ENCODE measurements at places on chromosomes 4 and X. TPM values are rescaled to one million over a fixed set of nuclear protein-coding genes. Genes with fewer than 3 reads are reported as not detected.

Gene TMEM255A
- total RNA-seq: 0.51 TPM

DNA sequence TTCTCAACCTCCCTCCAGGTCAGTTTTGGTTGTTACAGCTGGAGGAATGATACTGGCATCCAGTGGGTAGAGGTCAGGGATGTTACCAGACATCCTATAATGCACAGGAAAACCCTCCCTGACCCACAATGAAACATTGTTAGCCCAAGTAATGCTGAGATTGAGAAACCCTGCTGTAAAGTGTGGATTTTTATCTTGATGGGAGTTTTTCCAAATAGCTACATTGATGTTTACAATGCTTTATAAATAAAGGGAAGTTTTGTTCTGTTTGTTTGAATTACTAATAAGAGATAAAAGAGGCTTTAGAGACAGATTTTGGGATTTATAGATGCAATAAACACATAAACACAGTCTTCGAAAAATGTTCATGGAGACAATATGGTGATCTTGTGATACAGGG, 194.0 kb upstream of the NUDT6 start:
- no peak for DNase-seq

- no peak for DNase-seq
Measured at GRCh38 chr4:98352396-98352795, 91.2 kb downstream of the RAP1GDS1 start.

DNA sequence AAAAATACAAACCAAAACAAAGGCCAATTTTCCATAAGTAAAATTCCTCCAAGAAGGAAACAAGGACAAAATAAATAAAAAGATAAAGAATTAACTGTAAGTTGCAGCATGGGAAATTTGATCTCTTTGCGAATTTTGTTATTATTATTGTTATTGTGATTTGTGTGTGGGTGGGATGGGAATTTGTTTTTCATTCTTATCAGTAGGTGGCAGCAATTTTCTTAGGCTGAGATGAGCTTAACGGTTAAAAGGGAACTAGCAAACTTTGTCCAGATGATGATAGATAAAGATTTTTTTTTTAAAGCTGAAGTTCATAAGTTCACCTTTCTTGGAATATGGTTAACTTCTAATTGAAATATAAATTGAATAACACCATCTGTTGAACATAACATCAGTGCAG, 83.2 kb upstream of the IL1RAPL2 start:
- DNase-seq: no peak

DNA sequence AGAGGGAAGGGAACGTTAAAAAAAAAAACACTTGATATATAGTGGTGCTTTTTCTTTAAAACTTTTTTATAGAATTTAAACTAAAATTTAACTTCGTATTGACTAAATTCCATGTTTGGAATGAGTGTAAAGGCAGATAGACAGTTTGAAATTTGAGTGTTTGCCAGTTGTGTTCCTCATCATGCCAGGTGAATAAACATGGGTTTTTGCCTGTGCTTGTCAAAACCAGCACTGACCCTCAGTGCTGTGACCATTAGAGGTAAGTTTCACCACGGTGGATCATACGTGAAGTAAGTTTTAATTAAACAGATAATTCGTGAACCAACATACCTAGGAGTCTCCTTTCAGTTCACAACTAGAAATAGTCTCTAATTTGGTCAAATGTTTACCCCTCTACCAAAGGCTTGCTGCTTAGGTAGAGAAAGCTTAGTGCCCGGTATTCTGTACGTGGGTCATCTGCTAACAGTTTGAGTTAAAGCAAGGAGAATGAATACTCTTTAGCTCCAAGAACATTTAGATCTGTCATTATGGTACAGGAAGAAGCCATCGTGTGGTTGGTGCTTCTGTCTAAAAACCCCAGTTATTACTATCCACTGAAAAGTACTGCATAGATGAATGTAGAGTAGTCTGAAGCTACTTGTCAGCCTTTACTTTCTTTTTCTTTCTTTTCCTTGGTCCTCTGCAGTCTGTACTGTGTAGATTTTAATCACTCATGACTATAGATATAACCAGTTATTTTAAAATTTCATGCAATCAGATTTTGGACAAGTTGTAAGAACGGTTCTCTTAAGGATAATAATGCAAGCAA, 32.7 kb downstream of the KIAA0232 start:
- DNase-seq: no peak

Gene FREM3
- not detected for total RNA-seq

Gene GYG2
- 107 TPM for total RNA-seq

GRCh38 chr4:127256500-127256899, 376.3 kb upstream of the INTU start:
- no peak for DNase-seq

Gene DMD
- total RNA-seq: 23.2 TPM

- no peak for DNase-seq
Measured at GRCh38 chrX:153794897-153795816, 689 bp downstream of the SSR4 start.

DNA sequence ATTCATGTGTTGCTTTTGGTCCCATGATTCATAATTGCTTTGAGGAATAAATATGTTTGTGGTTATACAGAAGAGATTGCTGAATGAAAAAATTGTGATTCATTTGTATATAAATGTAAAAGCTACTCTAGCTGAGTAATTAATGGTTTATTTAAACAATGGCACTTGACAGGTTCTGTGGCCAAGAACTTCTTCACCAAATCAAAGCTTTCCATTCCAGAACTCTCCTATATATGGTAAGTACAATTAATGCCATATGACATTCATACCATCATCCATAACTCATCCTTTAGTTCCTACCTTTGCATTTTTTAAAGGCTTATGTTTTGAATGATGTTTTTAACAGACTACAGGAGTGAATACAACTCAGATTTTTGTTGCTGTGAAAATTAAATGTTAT, 105.8 kb downstream of the REPS2 start:
- no peak for DNase-seq
